Stimulated activated CD8-positive, alpha-beta memory T cell treated with anti-CD3 and anti-CD28 coated beads, Interleukin-4, amount 100 ng/mL, for 4 hours (primary cell): ENCODE measurements at places on chromosomes 2 and 18.
A peak's percentile ranks its signal among the peaks of the same experiment; 100 is the strongest.

DNA sequence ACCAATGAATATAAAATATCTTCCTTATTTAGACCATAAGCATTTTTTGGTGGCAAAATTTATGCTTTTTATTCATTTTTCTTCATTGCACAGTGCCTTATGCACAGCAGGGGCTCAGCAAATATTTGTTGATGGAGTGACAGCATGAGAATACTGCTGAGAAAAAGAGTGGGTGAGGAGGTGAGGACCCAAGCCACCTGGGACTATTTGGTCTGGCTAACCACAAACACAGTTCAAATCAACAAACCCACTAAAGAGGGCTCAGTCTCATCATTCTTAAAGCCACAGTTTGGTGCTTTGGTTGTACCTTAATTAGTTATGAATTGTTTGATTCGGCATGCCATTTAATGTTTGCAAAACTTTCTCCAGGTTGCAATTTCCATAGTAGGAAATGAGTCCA is 183.5 kb upstream of the ZNF521 start:
- DNase-seq = no peak

DNA sequence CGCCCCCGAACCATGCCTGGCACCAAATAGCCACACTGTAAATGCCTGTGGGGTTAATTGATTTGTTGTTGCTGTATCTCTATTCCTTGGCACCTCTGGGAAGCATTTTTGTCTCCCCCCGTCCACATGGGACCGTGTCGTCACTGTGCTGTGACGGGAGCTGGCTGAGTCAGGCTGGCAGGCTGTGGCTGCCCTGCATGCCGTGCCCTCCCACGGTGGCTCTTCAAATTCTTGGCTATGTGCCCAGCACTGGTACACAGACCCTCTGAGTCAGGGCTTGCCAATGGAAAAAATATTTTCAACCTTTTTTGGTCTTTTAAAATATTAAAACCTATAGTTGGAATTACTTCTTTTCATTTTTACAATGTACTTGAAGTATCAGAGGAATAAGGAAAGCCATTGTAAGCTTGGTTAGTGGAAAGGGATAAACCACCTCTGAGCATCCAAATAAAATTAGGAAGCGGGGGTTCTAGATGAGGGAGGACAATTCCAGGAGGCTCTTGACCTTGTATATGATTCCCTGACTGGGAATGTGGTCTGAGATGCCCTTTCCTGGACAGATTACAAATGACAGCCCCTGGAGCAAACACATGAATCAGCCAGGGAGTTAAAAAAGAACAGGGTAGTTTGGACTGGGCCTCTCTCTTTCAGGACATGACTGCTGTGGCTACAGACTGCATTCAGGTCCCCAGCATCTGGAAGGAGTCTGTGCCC is 59.4 kb downstream of the DGKD start:
- no peak for DNase-seq

- DNase-seq = no peak
Measured at GRCh38 chr2:215371915-215372897, 60.3 kb downstream of the ATIC start.

DNA sequence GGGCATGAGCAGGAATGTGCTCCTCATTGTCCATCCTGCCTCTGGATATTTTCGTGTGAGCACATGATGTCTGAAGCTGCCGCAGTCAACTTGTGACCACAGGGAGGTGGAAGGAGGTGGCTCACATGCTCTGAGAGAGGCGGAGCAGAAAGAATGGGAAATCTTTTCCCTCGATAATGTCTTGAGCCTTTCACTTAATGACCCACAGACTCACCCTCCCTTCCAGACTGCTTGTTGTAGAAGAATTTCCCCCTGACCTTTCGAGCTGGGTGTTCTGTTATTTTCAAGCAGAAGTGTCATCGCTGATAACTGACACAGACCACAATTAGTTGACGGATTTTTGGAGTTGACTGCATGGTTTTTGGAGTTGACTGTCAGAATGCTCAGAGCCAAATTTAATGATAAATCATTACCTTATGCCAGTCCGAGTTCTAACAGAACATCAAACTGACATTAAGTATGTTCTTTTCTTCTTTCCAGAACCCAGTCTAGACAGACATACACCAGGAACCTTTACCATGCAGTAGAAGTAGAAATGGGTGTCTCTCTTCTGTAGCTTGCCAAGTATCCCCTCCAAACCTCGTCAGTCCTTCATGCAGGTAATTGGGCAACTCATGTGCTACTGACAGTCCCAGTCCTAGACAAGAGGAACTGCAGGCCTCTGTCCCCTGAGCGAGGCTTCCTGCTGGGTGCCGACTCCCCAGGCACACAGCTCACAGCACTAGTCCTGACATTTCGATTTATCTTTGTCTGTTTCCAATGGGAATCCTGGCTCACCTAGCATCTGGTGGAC is 29.4 kb upstream of the RTTN start:
- no peak for DNase-seq

- no peak for DNase-seq
Measured at GRCh38 chr18:56168049-56168781, 470.2 kb downstream of the TXNL1 start.

GRCh38 chr2:237603718-237604362 is 13.3 kb upstream of the RAB17 start:
- peak; percentile 20 for DNase-seq

- DNase-seq = no peak
Measured at GRCh38 chr2:173524256-173524955, 169.7 kb downstream of the CDCA7 start.

DNA sequence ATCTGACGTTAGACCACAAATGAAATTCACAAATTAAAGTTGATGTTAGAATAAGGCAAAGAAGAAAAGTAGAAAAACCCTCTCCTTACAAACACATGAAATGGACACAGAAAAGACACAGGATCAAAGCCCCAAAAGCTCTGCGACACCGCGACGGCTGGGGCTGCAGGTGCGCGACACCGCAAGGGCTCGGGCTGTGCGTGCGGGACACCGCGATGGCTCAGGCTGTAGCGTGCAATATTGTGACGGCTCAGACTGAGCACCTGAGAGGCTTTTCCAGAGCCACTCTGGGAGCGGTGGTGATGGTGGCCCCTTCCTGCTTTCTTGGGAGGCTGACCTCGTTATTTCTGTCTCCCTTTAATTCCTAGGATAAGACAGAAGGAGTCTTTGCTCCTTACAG is 256.9 kb downstream of the TWIST2 start:
- no peak for DNase-seq

- DNase-seq = no peak
Measured at GRCh38 chr2:40488101-40488601, 36.3 kb upstream of the SLC8A1 start.

GRCh38 chr2:197358931-197359330 is 48.4 kb upstream of the ANKRD44 start:
- DNase-seq = no peak

DNA sequence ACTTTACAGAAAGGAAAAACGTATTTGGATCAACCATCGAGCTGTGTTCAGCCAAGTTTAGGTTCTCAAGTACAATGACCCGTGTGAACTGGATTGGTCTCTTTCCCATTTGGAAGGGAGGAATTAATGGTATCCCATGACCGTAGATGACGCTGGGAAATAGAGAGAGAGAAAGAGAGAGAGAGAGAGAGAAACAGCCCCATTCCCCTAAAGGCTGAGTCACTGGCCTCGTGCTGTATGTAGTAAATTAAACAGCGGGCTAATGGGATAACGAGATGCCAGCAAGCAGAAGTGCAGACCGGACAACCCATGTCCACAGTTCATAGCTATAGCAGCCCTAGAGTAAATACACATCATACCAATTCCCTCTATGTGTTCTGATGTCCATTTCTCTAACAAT is 99.6 kb downstream of the BCL11A start:
- no peak for DNase-seq

- DNase-seq = no peak
Measured at GRCh38 chr2:191114403-191114886, 36.3 kb downstream of the STAT4 start.

- DNase-seq = no peak
Measured at GRCh38 chr18:49561289-49562193, at the start of gene LIPG. Gene LIPG, plus strand, starts transcription at chr18:49562057. Its CDS starts 252 bp downstream, at chr18:49562309.

GRCh38 chr2:39845460-39846146 is 66.5 kb upstream of the THUMPD2 start:
- DNase-seq = no peak

DNA sequence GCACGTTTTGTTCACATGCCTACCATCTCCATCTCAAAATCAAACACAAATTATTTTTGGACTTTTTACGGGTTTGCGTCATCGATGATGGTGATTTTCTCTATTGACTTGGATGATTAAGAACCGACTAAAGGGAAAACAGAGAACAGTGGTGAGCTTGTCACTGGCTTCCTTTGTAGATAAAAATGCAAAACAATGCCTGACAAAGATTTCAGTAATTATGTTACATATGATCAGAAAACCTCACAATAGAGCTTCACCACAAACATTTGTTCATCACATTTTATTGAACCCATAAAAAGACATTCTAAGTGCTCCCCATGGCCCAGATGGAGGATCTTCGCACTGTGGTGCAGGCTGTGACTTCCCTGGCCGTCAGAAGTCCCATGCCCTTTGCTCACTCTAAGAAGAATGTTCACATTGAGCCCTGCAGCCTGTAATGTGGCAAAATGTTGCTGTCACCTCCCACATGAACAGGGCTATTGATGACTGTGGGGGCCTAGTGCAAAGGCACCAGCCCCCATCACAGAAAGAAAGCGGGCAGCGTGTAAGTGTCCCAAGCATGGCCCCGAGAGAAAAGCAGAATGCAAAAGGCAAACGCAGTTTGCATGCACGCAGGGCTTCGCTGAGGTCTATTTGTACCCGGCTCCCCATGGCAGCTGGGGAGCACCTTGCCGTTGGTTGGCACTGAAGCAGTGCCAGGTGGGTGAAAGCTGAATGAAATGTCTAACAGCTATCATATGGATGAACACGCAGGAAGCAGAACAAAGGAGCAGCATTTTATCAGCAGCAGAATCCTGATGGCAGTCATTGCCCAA is 60.6 kb downstream of the BCL2 start:
- DNase-seq = no peak

- DNase-seq = no peak
Measured at GRCh38 chr2:1544478-1545069, 131.3 kb downstream of the TPO start.

DNA sequence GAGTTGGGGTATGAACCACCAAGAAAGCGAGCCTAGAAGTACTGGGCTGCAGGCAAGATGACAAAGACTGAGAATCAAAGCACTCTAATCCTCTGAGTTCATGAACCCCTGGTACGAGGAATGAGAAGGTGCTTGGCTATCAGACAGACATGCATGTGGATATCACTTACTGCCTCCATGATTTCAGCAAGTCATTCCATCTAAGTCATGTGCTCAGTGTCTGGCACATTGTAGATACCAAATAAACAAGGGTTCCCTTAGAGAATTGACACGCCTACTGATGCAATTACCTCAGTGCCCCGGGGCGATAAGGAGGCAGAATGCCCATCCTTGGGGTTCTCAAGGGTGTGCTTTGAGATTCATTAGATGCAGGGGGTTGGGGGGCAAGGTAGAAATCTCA is 125.6 kb upstream of the PKDCC start:
- no peak for DNase-seq
